ENCODE measurements at places on chromosomes 7 and 10.

- DNase-seq = no peak
Measured at GRCh38 chr7:158766570-158767281, 62.1 kb upstream of the NCAPG2 start.

DNA sequence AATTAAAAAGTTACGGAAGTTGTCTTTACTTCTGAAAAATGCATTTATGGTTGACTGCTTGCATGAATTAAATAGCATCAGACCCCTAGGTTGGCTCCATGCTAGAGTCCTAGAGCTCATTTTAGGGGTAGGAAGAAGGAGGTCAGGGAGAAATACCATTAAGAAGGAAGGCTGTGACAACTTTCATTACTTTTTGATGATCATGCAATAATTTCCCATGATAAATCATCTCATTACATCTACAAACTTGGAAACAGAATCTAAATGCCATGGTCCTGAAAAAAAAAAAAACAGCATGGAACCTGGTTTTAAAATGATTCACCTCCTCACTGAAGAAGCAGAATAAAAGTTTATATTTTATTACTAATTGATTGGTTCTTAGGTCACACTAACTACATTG lies 20.3 kb upstream of the PLXNA4 start:
- DNase-seq = no peak

GRCh38 chr7:52944921-52945320 lies 90.5 kb upstream of the POM121L12 start:
- DNase-seq = no peak

DNA sequence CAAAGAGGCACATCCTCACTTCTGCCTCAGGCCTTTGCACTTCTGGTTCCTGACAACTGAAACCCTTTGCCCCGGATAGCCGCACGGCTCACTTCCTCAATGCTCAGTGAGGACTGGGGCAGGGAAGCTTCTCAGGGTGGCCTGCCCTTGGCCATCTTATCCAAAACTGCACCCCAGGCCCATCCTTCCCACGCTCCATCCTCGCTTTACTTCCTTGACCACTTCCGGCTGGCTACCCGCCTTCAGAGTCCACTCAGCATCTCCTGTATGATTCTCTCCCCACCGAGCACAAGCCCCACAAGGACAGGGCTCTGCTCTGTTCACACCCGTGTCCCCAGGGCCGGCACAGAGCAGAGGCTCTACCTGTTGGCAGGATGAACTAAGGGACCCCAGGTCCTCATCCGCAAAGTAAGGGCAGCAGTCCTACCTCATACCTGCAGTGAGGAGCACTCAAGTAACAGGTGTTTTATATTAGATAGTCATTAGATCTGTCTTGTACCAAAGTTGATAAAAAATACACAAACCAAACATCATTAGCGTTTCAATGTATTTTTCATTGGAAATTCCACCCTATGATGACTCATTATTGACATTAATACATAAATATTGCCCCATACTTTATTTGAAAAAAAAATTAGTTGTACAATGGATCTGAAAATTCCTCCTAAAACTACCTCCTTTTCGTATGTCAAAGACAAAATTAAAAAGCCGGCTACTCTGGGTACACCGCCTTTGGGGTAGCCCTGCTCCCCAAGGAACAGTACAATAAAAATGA lies 35.0 kb downstream of the GNA12 start:
- DNase-seq = no peak

DNA sequence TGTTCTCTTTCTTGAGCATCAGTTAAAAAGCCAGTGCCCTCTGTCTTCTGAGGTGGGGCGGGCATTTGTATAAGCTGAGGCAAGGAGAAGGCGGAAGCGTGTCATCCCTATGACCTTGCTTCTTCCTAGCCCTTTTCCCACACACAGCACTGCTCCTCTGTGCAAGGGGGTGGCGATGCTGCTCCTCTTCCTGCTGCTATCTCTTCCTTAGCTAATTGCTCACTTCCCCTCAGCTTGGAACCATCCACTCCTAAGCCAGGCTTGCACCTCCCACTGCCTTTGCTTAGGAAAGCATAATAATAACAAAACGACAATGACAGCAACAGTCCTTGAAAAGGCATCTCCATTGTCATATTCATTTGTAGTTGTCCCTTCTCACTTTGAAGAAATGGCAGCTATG lies 366.9 kb downstream of the PHTF2 start:
- no peak for DNase-seq

DNA sequence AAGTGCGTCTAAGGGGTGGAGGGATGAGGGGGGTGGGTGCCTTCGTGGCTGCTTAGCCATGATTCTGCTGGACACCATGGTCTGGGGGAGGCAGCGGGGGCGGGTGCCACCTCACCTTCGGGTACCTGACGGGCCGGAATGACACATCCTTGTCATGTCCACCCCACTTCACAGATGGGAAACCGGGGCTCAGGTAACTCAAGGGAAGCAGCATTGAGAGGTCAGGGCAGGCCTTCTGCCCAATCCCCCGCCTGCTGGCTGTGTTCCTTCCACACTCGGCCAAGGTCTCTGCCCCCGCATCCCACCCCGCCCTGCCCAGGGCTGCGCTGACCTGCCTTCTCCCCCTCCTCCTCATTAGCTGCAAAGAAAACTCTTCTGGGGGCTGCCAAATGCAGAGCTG lies 598.0 kb downstream of the PTPRN2 start:
- no peak for DNase-seq

- no peak for DNase-seq
Measured at GRCh38 chr7:2512713-2513112, 6.9 kb upstream of the LFNG start.

DNA sequence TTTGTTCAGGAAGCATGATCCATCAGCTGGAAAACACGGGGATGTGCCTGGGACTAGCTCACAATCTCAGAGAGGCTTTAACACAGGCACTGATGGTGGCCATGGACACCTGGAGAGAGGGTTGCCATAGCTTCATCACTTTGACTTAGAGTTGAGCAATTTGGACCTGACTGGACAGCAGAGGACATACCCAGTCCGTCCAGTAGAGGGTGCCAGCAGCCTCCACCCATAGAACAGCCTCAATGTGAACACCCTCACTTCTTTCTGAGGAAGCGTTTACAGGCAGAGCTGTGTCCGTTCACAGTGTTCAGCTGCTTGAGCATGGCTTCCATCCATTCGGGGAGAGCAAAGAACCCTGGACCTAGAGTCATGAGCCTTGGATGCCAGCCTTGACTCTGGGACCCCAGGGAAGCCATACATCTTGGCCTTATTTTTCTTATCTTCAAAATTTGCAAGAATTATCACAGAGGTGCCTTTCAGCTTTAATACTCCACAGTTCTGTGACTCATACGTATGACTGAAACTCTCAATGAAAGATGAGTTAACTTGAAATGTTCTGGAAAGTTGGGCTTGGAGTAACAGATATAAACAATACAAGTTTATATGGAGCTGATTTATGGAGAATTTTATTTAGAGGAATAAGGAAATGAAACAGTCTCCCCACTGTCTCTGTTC lies 302.9 kb upstream of the PODXL start:
- DNase-seq = no peak

DNA sequence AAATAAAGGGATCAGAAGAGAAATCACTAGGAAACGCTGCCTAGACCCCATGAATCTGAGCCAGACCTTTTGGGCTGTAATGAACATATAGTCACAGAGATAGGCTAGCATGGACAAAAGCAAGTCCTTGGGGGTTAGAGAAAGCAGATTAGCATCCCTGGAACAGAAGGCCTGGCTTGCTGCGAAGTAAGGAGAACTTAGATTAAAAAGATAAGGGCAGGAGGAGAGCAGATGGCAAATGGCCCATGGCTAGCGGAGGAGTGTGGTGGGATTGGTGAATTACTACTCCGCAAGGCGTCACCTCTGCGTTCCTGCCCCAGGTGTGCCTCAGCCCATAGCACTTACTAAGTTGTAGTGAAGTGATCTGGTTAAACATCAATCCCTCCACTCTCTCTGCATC lies 92.3 kb upstream of the ZNF438 start:
- DNase-seq = no peak

GRCh38 chr10:121137533-121137932 lies 286.4 kb downstream of the WDR11 start:
- DNase-seq = no peak

GRCh38 chr7:15543256-15543655 lies 18.6 kb downstream of the AGMO start:
- no peak for DNase-seq
